ENCODE measurements at places on chromosomes 12 and 14.
A peak's percentile ranks its signal among the peaks of the same experiment; 100 is the strongest.

GRCh38 chr12:75836533-75836932, 195.0 kb downstream of the PHLDA1 start:
- DNase-seq, result no peak

GRCh38 chr12:63977441-63977840, 132.9 kb downstream of the SRGAP1 start:
- no peak for DNase-seq

DNA sequence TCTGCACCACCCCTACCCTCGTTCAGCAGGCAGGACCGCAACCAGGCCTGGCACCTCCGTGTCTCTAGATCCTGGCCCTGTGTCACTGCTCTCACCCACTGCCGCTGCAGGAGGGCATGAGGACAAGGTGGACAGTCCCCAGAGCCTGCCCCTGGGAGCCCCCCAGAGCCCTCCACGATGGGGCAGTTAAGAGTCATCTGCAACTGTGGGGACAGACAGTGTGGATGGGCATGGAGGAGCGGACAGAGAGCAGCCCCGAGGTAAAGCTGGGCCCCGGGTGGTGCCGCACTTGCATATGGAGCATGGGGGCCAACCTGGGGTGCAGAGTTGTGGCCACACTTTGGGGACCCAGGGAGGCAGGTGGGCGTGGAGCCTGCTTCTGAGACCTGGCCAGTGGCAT, 905.1 kb upstream of the USP15 start:
- no peak for DNase-seq

DNA sequence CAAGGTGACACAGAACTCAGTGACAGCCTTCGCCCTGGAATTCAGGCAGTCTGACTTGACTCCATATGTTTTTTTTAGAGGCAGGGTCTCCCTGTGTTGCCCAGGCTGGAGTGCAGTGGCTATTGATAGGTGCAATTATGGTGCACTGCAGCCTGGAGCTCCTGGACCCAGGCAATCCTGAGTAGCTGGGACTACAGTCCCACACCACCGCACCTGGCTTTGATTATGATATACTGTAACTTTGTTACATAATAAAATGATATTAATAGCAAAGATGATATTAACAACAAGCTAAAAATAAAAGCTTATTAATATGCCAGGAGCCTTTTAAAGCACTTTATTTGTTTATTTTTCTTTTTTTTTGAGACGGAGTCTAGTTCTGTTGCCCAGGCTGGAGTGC, 9.8 kb downstream of the VSIG10 start:
- no peak for DNase-seq

DNA sequence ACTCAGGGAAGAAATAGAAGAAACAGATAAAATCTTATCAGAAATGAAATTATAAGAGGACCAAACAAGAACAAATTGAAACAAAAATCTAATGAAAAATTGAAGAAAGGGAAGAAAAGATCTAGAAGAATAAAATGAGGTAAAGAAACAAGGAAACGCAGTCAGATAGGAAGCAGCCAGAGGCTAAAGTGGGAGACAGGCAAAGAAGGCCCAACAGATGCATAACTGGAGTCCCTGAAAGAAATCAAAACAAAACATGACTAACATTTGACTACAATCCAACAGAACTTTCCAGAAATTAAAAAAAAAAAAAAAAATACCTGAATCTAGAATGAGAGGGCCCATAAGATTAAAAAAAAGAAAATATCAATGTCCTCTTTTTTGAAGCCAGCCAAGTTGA, 65.6 kb downstream of the AMN start:
- no peak for DNase-seq

DNA sequence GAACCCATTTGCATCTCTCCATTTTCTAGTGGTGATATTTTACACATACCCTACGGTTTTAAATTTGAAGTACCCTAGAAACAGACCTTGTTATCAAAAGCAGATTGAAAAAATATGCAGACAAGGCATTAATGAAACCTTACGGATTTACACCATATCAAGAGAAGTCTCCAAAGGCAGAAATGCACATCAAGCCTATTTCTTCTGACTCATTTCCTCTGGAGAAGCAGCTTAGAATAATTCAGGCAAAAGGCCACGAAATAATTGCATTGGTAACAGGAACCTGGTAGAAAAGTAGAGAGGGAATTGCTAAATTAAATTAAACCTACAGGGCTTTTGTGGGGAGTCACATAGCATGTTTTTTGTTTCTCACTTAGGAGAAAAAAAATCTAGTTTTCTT, 34.7 kb downstream of the KICS2 start:
- no peak for DNase-seq

- no peak for DNase-seq
Measured at GRCh38 chr14:96729889-96730288, 67.3 kb upstream of the VRK1 start.

- no peak for DNase-seq
Measured at GRCh38 chr12:57631566-57632072, 1.4 kb downstream of the B4GALNT1 start.

GRCh38 chr12:121107681-121108080, 25.0 kb upstream of the P2RX7 start:
- no peak for DNase-seq

DNA sequence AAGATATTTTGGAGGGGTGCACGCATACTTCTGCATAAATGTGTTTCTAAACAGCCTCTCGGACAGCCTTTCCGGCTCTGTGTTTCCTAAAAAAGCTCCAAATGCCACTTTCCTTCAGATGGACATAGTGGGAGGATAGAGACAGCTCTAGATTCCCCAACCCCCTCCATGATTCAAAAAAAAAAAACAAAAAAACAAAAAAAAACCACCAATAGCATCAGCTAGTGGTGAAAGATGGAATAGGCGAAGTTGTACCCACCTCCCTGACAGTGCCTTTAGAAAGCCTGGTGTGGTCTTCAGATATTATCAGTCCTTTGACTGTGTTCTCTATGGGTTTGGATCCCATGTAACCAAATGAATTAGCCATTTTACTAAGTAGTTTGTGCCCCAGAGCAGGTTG, 94.1 kb downstream of the PHETA1 start:
- no peak for DNase-seq

GRCh38 chr14:99703381-99703780, 19.3 kb downstream of the CYP46A1 start:
- no peak for DNase-seq

DNA sequence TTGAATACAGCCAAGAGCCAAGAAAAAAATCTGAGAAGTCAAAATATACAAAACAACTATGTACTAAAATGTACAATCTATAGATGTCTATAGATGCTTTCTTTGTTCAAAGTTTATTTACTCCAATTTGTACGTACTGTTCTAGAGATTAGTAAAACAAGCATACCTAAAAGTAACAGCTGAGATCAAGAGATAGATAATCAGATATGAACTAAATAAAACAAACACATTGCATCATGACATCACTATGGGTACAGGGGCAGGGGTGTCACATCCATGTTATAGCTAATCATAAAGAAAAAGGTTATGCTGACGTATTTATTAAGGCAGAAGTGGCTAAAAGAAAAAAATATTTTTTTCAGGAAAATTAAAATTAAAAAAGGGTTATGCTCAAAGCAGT, 72.0 kb upstream of the BBS10 start:
- DNase-seq, result no peak

DNA sequence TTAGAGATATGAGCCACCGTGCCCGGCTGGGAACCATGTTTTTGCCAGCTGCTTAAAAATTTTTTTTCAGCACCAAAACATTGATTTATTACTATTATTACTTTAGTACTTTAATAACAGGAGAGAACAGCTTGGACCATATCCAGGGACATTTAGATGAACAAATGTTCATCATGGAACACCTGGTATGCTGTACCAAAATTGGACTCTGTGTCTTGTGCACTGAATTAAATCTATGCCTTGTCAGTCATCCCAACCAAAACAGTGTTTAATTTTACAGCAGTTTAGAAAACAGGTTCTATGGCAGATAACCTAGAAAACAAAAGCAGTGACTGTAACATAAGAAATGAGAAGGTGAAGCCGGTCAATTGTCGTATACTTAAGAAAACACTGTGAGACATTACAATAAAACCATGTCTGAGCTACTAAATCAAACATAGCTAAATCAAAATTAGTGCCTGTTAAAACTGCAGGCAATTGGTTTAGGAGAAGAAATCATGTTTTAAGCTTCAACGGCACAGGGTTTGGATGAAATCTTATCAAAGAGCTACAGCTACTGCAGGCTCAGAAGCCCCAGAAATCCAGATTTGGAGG, 58.2 kb upstream of the PYGL start:
- no peak for DNase-seq

DNA sequence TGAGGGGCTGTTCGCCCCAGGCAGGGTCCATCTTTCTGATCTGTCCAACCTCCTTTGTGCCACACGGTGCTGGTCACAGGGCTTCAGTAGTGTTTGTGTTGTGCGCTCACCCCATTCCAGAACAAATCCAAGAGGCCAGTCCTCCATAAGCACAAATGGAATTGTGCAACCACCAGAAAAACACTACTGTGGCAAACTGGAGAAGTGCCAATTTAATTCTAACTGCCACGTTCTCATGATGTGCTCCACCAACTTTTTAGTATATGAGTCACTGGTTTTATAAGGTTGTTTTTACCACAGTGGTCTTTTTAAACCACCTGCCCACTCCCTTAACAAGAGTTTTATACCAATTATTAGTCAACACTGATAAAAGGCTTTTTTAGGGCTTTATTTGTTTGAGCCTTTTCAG, 380.2 kb downstream of the NAV3 start:
- DNase-seq, result no peak

DNA sequence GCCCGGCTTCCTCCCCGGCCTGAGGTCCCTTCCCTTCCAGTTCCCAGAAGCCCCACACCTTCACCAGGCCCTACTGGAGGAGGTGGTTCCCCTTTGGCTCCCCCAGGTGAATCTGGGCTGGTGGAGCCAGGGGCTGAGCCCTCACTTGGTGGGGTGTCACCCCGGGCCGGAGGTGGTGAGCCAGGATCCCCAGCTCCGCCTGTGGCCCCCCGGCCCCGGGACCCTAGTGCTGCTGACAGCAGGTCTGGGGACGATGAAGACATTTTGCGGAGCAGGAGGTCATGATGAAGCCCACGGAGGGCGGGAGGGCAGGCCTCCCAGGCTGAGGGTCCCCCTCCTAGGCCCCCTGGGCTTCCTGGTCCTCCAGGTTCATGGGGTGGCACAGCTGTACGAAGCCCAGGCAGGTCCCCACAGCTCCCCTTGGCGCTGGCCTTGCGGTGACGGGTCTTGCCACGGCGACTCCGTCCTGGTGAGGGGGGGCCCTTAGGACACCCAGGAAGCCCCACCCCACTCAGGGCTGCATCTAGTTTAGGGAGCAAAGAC, 16.6 kb downstream of the MAP3K12 start:
- DNase-seq, result no peak

DNA sequence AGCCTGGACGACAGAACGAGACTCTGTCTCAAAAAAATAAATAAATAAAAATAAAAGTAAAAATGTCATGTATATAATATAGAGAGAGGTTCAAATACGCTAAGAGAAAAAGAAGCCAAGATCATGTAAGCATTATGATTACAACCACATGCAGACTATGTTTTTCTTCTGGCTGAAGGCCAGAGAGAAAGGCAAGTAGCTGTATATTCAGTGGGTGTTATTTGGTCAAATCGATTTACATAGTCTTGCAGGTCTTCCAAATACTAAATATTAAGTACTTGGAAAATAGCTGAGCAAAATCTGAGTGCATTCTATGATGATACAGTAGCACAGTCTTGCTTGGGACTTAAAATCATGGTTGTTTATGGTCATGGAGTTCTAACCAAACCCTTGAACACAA, 758.0 kb downstream of the DIO2 start:
- DNase-seq, result no peak

GRCh38 chr14:68800390-68800789, 7.5 kb upstream of the ZFP36L1 start:
- DNase-seq, result no peak

- no peak for DNase-seq
Measured at GRCh38 chr12:52618866-52619265, 507 bp upstream of the KRT73 start.

- no peak for DNase-seq
Measured at GRCh38 chr12:120588371-120588770, 7.2 kb upstream of the POP5 start.

DNA sequence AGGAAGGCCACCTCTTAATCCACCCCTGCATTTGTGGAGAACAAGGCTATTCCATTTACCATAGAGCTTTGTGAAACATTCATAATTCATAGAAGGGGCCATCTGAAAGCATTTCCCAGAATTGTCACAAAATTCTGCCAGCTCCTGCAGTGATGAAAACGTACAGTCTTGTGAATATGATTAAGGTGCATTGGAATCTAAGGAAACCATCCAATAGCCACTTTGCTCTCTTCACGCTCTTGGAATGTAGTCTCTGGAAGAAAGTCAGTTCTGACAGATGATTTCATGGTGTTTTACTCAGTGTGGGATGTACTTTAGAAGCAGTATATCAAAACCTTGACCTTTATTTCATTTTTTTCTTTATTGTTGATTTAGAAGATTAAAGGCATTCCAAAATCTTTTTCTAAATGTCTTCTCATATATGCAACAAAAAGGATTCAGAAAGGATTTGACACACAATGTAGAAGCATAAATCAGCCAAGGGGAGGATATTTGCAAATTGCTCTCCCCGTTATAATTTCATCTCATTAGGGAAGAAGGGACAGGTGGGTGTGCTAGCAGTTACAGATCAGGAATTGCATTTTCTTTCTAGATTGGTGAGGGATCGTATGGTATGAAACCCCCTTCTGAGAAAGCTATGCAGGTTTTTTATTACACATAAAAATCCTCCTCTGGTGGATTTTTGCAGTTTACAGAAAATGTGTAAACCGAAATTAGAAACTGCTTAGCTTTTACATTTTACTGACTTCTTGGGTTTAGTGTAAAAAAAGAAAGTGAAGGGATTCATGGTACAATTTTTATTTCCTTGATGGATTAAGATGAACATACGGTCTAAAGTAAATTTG, 390.2 kb downstream of the LRIG3 start:
- DNase-seq, result peak; percentile 88

- DNase-seq, result no peak
Measured at GRCh38 chr12:56153678-56154065, 1.3 kb downstream of the MYL6B start.

DNA sequence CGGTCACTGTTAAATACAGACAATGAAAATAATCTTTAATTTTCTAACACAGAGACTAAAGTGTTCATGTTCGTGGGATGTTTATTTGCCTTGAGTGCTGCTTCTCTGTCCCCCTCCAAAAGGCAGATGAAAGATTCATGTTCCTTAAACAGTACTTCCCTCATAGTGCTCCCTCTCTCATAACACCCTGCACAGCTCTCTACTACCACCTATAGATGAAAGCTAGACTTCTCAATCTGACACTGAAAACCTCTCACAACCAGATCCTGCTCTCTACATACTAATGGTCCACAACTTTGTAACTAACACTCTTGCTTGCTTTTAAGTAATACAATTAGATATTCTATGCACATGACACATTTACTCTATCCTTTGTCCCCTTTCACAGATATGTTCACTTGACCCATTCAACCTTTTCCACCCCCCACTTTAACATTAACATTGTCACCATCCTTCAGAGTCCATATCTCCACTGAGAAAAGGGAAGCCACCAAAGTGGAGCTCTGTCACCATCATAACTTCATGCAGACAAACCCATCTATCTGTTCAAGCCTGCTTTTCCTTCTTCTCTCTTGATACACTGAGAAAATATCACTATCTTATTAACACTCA, 266.4 kb upstream of the USP15 start:
- no peak for DNase-seq
